ENCODE measurements at places on chromosomes 7 and 10.

DNA sequence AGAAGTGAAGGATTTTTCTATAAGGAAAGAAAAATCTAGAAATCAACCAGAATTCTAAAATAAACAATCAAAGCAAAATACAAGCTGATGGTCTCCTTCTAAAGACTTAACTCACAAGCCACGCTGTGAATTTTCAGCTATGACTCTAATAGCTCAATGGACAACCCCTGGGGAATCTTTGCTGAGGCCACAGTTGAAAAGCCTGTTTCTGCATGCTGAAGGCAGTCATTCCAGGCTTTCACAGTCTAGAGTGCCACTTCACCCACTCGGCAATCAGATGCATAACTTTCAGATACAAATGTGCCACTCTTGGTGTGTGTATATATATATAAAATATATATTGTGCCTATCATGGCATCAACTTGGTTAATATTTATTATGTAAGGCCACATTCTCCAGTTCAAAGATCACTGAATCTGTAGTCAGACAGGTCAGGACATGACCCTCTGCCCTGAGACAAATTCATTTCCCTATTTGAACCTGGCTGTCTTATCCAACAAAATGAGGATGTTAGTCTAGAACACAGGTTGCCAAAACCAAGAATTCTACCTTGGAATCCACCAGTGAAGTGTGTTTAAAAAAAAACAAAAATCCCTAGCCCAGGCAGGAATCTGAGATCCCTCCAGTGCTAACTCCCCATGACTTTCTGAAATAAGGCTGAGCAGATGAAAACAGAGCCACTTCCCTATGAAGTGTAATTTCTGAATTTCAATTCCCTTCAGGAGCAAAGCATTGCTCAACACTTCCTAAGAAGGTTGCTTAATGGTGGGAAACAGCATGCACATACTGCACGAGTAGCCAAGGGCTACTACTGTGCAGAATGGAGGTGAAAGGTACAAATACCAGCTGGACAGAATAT lies 9.9 kb downstream of the LIPA start:
- no peak for DNase-seq

- no peak for DNase-seq
Observed at GRCh38 chr10:13960603-13961002, 370.1 kb downstream of the FRMD4A start.

DNA sequence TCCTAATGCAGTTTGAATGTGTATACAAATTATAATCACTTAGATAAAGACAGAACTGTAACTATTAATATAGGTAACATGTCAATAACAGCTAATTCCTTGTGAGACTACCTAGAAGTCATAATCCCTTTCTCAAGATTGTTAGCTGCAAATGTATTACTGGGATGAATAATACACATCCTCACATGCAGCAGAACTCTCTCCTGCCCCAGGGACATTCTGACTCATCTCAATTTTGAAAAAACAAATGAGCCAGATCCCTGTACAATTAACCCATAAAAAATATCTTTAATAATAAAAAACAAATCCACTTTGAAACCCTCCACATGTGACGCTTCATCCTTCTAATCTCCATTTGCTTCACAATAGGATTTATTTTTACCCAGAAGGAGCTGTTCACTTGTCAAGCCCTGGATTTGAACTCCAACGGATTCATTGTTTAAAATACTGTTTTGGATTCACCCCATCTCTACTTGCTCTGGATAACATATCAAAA lies 428.4 kb upstream of the TEX47 start:
- no peak for DNase-seq

DNA sequence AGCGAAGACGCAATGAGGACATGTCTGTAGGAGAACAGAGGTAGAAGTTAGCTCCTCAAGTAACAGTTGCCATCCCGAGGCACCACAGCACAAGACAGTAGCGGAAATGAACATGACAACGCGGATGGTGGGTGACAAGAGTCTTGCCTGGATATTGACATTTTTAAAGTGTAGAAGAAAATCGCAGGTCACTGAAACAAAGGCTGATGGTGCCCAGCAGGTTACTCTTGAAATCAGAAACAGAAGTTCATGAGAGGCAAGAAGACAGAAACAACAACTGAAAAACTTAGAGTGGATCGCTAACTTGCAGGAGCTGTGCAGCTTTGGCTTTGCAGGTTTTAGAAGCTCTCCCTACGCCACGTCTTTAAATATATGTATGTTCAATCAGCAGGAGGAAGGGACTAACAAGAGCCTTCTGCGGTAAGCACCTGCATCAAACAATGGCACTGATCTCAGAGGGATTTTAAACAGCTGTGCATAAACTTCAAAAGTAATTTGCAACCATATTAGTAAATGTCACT lies 1.8 kb downstream of the PRKCQ start:
- no peak for DNase-seq

DNA sequence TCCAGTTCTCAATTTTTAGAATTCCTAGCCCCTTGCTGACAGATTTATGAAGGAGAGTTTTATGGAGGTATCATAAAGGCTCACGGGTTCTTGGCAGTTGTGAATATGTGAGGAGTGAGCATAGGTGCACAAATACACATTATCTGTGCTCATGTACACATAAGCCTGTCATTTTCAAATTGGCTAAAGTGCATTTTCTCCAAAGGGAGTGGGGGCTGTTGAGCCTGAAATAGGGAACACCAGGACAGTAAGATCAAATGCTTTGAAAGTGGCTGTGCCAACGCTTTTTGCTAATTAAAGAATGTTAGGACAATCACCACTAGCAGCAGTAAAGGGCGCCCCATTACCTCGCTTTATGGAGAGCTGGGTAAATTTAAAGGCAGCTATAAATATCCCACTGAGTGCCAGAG lies 8.3 kb upstream of the LRRC4 start:
- DNase-seq, result no peak

DNA sequence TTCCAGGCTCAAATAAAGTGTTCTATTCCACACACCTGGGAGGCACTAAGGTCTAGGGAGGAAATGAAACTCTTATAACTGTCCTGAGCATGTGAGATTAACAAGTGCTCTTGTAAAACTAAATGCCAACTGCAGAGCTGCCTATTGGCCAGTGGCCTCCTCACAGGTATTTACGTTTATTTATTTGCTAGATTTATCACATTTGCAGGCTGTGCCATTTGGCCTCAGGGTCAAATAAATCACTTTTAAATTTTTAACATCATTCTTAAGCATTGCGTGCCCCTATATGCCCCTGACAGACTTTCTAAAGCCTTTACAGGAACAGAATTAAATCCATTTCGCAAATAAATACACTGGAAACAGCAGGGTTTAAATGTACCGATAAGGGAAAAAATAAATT lies 381.8 kb upstream of the NFE2L3 start:
- no peak for DNase-seq

DNA sequence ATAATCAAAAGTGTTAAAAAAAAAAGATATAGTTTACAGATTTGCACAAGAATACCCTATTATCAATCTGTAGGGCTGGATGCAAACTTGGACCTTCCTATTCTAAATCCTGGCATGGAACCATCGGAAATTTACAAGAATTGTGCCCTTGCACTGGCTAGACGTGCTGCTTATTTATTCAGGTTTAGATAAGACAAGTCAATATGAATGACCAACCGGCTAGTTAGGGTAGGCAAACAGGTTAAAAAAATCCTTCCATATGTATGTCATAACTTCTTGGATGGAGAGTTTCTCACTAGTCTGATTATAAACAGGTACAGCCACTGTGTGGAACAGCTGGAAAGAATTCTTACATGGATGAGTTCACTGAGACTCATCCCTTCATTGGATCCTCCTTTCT lies 41.4 kb downstream of the PKD1L1 start:
- DNase-seq, result no peak

- no peak for DNase-seq
Observed at GRCh38 chr7:28509251-28510025, 97.1 kb downstream of the CREB5 start.

- peak; percentile 91 for DNase-seq
Observed at GRCh38 chr10:71608819-71609768, 110.5 kb downstream of the C10orf105 start.

DNA sequence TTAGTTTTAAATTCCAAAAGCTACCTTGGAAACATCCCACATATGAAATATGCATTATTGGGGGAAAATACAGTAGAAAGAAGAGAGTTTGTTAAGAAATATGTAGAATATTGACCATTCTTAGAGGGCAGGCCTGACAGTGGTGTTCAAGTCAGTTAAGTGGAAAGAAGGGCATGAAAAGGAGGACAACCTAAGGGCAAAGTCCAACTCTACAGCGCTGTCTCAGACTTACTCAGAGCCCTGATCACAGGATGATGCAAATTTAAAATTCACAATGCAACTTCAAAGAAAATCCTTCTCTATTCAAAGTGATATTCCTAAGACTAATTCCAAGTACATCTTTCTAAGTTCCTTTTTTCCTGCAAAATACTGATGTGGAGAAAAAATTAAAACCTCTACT lies 139.1 kb upstream of the LRRTM3 start:
- DNase-seq, result no peak

DNA sequence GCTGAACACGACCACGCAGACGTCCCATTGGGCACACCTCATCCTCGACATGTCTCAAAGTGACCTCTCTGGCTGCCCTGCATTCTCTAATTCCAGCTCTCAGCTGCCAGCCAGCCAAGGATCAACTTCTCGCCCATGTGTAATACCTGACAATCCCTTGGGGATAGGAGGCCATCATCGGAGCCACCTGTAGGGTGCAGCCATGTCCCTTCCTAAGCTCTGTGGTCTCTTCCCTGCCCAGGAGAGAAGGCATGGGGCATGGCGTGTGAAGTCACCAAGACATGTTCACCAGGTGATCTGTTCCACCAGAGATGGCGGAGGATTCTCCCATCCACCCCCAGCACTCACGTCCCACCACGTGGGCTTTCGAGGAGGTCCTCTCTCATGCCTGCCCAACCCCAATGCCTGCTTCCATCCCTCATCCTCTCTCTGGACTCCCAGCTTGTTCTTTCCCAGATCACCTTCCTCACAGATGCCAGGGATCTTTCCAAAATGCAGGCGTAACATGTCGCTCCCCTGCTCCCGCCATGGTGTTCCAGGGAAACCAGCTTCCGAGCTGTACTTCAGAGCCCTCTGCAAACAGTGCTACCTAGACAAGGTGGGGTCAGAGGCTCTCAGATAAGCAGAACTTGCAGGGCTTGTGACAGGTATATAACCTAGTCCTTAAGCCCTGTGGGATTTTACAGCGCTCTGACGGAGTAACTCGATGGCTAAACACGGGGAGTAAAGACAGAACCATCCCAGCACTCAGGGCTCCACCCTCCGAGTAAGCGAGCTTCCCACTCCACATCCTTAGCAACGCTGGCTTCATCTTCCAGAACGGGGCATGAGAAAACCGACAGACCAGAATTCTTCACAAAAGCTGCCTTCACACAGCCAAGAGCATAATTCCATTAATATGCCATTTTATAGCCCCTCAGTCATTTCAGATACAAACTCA lies 41.1 kb downstream of the BRI3 start:
- no peak for DNase-seq

DNA sequence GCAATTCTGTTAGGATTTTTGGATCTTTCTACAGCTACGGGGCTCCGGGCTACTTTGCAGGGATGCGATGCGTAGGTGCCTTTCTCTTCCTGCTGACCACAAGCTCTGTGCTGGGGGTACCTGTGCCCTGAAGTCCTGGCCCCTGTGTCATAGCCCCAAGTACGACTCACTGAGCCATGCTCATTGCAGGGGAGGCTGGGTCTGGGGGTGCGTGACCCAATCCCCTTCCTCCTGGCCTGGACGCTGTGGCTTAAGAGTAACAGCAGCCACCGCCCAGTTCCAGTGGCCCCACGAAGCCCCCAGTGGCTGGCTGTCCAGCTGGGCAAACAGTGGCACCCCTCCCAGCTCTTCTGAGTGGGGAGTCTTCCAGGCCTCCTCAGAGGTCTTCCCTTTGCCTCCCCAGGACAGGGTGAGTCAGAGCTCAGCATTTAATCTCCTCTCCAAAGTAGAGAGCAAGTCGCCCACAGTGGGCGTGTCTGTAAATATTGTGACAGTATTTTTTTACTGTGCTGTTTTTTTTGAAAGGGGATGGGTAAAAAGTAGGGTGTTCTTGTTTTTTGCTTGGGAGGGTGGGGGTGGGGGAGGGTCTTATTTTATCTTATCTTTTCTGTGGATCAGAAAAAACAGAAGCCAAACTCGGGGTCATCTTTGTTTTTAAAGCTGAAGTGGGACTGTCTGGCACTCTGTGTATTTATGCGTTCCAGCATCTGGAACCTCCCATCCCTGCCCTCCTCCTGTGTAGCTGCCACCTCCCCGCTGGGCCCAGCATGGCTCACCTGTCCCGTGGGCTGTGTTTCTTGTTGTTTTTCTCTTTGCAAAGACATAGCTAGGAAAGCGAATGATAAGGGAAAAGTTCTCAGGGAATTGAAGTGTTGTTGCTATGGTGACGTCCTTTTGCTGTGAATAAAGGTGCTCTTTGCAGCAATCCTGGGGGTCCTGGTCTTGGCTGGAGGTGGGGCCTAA lies 8.2 kb downstream of the LFNG start:
- DNase-seq, result no peak

DNA sequence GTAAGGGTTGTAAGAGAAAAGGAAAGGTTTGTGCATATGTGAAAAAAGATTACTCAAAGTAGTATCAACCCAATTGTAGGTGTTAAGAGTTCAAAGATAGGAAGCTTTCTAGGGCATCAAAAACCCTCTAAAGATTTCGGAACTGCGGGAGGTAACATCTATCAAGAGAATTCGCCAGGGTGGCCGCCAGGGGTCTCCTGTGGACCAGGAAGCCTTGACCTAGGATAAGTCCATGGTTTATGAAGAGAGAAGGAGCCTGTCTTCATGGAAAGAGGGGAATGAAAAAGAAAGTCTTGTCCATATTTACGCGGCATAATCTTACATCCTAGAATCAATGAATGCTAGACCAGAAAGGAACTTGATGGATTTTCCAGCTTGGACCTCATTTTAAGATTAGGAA lies 140.7 kb upstream of the CALCR start:
- DNase-seq, result peak; percentile 61

DNA sequence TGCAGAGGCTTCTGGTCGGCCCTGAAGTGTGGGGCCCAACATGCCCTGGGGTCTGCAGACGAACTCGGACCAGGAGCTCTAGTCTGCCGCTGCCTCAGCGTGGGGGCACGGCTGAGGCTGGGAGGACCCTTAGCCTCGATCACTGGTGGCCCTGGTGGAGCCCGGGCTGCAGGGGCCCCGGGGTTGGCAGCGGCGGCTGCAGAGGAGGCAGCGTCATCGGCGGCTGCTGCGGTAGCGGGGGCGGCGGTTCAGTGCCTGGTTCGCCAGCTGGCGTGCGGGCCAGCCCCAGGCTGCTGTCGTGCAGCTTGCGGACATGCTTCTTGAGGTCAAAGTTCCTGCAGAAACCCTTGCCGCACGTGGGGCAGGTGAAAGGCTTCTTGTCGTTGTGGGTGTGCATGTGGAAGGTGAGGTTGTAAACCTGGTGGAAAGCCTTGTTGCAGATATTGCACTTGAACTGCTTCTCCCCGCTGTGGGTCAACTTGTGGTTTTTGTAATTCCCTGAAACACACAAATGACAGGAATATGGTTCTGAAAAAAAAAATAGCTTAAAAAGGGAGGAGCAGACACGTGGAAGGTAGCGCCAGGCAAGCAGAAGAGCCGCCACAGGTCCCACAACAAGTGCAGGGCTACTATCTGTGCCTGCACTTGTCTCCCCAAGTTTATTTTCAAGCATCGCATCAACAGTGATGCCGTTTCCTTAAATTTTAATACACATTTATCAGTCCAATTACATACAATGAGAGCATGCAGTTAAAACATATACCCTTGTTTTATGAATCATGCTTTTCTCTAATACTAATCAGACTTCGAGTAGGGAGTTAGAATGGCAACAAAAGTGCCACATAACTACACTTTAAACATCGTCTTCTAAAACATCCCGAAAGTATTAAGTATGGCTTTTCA lies 2.4 kb downstream of the FEZF1 start:
- peak; percentile 73 for DNase-seq

- DNase-seq, result no peak
Observed at GRCh38 chr10:36050763-36051499, 408.8 kb upstream of the FZD8 start.

Measured in ecto neural progenitor cell (in vitro differentiated cells).